Glutamatergic neuron (in vitro differentiated cells): ENCODE measurements at places on chromosomes 3 and 15.

- DNase-seq = no peak
These were observed 86.9 kb downstream of the CBLB start for GRCh38 chr3:105781871-105782270.

GRCh38 chr3:191169566-191169965 lies 29.5 kb upstream of the OSTN start:
- DNase-seq = no peak

- no peak for DNase-seq
These were observed 83.5 kb upstream of the CFAP20DC start for GRCh38 chr3:59133311-59133710.

DNA sequence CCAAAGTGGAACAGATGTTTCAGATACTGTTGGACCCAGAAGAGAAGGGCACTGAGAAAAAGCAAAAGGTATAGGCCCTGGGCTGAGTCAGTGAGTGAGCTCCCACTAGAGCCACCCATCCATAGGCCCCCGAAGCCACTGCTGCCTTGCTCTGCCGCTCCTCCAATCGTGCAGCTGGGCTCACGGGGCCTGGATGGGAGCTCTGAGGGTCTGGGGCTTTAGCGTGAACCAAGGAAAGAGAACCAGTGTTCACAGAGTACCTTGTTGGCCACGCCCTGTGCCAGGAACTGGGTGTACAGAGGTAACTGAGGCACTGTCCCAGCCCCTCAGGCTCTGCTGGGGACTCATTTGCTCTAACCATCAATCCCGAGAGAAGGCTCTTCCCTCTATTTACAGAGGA lies 4.7 kb downstream of the UNC45A start:
- DNase-seq = no peak

DNA sequence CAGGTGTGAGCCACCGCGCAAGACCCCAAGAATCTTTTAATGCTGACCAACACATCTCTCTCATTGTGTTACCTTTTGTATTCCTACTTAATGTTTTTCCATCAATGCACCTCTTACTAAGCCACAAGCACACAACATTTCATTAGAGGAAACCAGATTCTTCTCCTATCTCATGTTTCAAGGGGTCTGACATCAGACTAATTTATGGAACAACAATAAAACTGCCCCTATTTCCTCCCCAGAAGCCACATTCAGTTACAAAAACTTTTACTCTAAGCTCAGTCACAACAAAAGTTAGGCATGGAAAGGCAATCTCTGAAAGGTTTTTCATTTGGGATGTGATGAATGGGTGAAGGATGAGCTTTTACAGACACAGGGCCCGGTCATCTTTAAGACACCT lies 251.8 kb downstream of the MAGI1 start:
- no peak for DNase-seq

DNA sequence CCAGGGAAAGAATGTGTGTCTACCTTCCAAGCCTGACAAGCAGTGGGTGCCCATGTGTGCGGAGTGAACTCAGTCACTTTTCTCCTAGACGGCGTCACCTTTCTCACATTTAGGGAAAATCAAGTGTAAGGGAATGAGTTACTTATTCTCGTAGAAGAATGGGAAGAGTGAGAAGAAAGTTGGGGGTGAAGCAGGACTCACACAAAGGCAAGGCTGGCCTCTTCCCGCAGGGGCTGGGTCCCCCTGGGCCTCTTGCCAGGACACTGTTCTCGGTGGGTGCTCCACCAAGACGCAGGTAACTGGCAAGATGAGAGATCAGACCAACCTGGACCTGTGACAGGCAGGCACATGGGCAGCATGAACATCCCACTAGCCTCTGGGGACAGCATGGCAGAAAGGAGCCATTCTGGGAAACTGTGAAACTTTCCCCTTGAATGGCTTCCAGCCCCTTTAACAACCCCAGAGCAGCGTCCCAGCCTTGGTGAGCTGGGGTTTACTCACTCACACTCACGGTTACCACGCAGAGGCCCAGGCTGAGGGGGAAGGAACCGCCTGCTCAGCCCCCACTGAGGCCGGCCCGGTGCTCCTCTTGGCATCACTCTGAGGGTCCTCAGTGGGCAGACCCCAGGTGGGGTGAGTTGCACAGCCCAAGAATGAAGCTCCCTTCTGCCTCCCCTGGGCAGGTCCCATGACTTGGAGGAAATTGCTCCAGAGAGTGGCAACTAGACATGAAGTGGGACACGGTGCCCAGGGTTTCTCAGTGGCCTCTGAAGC lies 15.0 kb upstream of the SRP14 start:
- DNase-seq = no peak

DNA sequence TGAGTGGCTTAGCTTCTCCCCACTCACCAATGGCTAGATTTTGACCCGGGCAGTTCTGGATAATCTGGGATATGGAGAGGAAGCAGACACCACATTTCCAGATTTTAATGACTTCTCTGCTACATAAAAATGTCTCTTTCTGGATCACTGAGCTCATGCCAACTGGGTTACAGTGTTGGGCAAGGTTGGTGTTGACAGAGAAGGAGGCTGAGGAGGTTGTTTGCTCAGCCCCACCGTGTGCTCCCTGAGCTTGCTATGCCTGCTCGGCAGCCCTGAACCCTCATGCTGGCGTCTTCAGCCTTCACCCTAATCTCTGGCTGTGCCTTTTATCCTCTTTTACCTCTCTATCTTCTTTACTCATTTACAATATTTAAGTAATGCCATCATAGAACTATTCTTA lies 53.0 kb upstream of the KPNA4 start:
- DNase-seq = no peak

DNA sequence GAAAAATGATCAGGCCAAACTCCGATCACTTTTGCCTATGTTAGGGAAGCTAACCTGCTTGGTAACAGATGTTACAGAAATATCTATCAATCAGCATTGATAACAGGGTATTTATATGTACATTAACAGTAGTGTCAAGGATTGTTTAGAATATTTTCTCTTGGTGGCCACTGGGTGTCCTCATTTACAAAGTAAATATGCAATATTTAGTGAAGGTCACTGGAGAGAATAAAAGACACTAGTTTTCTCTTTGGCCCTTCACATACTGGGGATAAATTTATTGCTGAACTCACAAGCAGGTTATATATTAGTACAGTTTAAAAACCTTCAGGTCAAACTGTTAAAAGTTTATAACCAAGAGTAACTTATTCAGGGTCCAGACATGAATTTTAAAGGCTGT lies 69.0 kb downstream of the TIGIT start:
- DNase-seq = no peak

DNA sequence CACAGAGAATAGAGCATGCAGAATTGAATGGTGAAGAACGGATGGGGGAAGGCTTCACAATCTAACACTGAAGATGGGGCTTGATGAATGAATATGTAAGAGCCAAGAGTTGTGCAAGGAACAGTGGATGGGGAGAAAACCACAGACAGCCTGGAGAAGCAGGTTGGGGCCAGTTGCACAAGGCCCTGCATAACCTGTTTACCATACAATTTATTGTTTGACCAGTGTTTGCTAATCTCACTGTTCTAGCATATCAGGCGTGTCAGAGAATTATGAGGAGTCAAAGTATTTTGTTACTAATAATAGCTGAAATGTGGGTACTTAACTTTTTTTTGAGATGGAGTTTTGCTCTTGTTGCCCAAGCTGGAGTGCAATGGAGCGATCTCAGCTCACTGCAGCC lies 36.4 kb downstream of the LINS1 start:
- no peak for DNase-seq

DNA sequence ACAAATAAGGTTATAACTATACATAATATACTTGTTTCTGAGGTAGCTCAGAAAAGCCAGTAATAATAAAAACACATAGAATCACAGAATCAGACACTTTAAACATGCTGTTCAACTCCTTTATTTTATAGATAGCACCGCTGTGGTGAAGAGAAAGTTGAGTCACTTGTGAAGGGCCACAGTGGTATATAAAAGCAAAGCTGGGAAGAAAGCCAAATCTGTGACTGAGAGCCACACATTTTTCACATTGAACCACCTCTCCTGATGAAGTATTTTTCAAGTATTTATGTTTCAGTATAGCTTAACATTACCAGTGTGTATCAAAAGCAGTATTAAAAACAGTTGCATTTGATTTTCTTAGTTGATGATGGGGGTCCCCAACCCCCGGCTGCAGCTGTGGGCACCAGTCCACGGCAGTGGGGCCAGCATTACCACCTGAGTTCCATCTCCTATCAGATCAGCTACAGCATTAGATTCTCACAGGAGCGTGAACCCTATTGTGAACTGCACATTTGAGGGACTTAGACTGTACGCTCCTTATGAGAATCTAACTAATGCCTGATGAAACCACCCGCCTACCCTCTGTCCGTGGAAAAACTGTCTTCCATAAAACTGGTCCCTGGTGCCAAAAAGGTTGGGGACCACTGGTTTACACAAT lies 46.2 kb downstream of the TBL1XR1 start:
- DNase-seq = no peak

DNA sequence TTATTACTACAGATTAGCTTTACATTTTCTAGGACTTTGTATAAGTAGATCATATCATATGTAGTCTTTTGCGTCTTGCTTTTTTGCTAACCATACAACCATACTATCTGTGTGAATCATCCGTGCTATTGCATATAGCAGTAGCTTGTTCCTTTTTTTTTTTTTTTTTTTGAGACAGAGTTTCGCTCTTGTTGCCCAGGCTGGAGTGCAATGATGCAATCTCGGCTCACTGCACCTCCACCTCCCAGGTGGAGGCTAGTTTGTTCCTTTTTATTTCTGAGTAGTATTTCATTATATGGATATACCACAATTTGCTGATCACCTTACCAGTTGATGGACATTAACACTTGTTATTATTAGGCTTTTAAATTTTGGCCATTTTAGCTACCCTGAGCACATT lies 54.5 kb upstream of the TBL1XR1 start:
- DNase-seq = no peak

DNA sequence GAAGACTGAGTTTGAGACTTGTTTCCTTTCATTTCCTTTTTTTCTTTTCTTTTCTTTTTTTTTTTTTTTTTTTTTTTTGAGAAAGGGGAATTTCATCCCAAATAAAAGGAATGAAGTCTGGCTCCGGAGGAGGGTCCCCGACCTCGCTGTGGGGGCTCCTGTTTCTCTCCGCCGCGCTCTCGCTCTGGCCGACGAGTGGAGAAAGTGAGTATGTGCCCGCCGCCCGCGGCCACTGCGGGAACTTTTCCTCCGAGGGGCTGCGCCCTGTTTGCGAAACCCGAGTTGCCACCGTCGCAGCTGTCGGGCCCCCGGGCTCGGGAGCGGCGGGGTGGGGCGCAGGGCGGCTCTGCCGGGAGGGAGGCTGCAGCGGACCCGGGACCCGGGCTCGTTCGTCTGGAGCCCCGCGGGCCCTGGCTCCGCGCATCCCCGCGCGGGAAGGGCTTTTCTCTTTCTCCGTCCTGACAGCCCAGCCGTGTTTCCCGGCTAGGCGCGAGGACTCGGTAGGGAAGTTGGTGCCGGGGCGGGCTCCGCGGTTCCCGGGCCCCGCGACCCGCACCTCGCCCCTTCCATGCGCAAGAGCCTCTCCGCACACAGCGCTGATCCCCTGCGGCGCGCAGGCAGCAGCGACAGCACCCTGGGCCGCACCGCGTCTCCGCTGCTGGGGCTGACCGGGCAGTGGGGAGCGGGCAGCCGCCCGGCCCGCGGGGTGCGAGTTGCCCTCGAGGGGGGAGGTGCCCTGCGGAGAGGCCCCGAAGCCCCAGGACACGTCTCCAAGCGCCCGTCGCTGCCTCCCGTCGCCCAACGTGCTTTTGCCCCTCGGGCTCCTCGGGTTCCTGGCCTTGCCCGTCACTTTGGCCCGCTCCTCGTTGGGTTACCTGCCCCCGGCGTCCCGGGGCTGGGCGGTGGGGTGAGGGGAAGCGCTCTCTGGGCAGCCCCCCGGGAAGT lies 1.4 kb downstream of the IGF1R start:
- peak; percentile 57 for DNase-seq

DNA sequence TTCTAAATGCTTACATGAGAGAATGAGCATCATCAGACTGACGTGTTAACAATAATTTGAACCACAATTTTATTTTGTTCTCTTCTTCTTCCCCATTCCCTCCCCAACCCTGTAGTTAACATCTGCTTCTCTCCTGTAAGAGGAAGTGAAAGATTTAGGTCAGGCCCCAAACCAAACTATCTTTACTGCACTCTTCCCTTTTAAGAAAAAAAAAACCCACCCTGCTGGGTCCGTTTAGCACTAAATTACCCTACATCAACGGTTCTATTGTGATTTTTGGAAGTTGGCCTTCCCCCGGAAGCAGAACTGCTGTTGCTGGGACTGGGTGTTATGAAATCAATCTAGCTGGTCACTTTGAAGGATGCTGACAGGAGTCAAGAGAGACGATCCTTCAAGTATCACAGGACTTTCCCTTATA lies 49.4 kb downstream of the NFKBIZ start:
- no peak for DNase-seq

DNA sequence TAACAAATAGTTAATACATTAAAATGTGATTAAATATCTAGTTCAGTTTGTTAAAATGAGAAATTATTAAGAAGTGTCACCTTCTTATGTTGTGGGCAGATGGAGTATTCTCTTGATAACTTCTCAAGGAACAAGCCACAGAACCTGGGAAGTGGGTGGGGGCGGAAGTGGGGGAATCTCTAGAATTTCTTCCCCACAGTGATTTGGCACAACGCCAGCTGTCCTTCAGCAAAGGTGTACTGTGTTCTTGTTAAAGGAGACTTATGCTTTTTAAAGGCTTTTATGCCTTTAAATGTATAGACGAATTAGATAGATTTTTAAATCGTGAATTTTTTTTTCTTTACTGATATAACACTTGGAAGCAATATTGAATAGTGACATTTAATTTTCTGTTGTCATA lies 42.4 kb downstream of the SEC22A start:
- DNase-seq = no peak

DNA sequence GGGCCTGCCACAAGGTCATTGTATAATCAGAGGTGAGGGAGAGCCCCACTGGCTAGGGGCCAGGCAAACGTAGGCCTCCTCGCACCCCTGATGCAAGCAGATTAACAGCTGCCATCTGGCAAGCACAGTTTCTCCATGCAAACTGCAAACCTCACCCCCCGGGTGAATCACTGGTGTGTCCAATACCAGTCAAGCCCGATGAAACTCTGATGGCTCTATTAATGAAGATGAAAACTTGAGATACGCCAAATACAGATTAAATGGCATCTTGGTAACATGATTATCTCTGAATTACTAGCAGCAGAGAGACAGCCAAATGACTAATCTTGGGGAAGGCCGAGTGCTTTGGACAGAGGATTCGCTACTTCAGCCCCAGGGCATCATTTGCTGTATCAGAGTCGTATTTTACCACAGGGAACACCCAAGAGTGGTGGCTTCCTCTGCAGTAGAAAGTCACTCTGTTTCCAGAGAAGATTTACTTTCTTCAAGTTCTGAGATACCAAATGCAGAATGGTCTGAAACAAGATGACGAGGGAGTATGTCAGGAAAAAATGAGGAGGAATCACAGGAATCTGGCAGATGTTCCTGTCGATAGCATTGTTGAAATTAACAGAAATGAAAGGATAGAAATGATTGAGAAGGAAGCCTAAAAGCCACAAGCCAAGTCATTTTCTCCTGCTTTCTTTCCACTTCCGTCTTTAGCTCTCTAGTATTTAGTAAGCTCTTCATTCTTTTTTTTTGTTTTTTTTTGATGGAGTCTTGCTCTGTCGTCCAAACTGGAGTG lies 96.2 kb upstream of the NR2F2 start:
- no peak for DNase-seq
